Mucosa of descending colon (tissue), 3 donors: ENCODE measurements at places on chromosomes 2 and 18.
A peak's percentile ranks its signal among the peaks of the same experiment; 100 is the strongest.

DNA sequence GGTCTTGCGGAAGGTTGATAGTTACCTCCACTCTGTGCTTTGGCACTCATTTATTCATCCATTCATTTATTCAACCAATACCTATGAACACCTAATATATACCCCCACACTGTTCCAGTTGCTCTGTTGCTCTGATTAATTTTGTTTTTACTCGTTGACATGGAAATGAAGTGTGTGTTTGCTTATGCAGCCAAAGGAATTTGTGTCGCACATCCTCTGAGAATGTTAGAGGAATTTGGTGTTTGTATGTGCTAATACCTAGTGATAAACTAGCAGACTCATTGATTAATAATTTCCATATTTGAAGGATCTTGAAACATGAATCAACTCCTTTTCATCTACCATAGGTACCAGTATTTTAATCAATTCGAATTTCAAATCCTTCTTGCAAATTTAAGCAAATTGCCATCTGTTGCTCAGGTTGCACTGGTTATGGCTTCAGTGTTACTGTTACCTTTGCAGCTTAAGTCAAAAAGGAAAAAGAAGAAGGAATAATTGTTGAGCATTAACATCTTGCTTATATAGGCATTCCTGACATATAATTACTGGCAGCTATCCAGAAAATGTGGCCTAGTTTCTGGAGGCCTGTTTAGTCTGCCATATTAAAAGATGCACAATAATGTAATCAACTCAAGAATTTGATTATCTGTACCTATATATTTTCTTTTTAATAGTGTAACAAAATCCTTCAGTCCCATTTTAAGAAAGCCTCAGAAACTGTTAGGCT, 25.7 kb upstream of the CRIM1 start:
- no peak for DNase-seq

- DNase-seq: peak; percentile 81
Observed at GRCh38 chr2:113218283-113219091, 44.7 kb downstream of the PSD4 start.

DNA sequence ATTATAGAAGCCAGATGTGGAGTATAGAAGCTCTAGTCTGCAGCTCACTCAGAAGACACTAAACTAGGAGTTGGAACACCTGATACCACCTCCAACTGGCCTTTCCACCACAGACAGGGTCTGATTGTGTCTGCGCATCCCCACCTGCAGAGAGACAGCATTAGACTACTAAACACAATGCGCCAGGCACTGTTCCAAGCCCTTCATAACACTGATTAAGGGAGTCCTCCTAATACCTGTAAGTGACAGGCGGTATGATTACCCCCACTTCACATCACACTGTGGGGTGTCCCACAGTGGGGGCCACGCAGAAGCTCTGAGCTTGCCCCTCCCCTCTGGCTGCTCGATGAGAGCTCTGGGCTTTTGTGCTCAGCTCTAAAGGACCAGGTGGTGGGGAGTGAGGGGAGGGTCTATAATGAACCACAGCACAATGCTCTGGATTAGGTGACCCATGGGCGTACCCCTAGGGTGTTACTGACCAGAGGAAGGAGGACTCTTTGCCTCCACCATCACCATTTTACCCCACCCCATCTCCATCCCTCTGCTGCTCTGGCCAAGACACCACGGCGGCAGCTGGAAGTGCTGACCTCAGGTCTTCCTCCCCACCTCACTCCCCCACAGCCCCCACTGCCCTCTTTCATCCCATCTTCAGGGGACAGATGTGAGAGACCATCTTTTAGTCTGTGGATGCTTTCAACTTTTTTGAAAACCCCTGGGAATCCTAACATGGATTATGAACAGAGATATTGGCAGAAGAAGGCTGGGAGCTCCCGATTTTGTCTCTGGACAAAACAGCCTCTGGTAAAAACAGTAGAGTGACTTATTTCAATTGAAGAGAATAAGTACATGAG, 145.1 kb downstream of the GFPT1 start:
- no peak for DNase-seq

DNA sequence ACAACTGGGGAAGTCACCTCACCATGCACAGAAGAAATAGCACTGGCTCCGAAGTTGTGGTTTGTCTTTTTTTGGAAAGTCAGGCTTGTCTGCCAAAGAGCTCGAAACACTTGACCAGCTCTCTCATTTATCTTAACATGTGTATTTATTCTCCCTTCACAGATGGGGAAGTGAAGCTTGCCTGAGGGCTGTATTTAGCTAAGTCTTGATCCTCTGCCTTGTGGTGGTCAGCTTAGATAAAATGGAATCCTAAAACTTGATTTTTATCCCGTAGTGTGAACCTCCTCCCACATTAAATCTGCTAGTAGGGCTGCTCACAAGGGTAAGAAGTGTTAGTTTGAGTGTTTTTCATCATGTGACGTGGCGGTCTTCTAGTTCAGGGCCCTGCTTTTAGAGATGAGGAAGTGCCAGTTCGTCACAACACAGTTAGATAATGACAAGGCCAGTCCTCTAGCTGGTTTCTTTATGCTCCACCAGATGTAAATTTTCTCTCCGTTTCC, 89.7 kb downstream of the TMEM247 start:
- no peak for DNase-seq

- no peak for DNase-seq
Observed at GRCh38 chr2:54077088-54077900, 38.1 kb upstream of the ACYP2 start.

DNA sequence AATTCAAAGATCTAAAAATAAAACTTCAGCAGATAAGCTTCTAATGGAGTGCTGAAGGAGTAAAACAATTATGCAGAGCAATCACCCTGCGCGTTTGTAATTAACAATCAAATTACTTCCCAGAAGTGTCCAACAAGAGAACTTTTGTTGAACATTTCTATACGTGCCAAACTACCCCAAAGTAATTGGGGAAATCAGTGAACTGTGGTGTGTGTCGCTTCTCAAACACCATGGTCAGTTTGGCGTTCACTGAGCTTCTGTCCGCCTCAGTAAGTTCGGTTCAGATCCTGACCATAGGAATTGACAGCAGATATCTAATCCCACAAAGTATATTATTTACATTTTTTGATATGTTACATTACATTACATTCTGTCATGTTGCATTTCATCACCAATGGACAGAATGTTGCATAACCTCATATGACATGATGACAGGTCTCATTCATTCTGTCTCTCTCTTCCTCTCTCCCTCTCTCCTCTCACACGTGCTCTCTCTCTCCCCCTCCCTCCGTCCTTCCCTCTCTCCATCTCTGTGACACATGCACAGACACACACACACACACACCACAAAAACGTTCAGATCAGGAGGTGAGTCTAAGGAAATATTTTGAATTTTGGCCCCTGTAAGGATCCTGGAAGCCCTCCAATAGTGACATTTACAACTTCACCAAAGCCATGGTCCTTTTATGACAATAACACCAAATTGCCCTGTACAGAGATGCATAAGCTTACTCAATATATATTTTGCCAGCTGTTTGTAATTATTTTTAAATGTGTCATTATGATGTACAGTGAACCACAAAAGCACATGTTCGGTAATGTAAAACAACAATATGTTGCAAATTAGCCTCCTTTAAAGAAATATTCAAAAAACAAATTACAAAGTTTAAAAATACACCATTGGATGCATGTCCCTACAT, 269.2 kb downstream of the FIGN start:
- DNase-seq: no peak

- DNase-seq: no peak
Observed at GRCh38 chr2:40803900-40804299, 352.0 kb upstream of the SLC8A1 start.

- DNase-seq: no peak
Observed at GRCh38 chr2:179952658-179953057, 54.4 kb downstream of the CWC22 start.

DNA sequence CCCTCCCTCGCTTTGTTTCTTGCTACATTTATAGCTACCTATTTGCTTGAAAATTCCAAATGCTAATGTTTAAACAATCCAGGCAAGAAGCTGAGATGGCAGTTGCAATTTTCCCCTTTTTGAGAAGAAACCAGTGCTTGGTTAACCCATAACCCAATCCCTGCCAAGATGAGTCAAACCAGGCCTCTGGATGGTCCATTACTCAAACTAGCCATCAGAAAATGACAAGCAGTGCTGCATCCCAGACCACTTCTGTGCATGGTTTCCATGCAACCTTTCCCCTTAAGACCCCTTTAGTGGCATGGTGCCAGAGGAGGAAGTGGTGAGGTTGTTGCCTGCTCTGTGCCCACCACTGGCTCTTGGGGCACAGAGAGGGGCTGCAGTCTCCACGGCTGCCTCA, 131.2 kb upstream of the RMP24 start:
- DNase-seq: no peak

GRCh38 chr2:141437521-141437920, 693.3 kb downstream of the LRP1B start:
- DNase-seq: no peak

- peak; percentile 57 for DNase-seq
Observed at GRCh38 chr2:133561045-133561852, 7.0 kb downstream of the NCKAP5 start.

- no peak for DNase-seq
Observed at GRCh38 chr18:37253394-37254235, 312.0 kb downstream of the CELF4 start.

- no peak for DNase-seq
Observed at GRCh38 chr18:79506191-79507075, 110.7 kb downstream of the NFATC1 start.
